ENCODE measurements at places on chromosomes 7 and 10.
A peak's percentile ranks its signal among the peaks of the same experiment; 100 is the strongest.

GRCh38 chr7:21192657-21193056 is 235.2 kb upstream of the SP4 start:
- DNase-seq: no peak

- no peak for DNase-seq
Measured at GRCh38 chr10:107631876-107632275, 467.4 kb upstream of the SORCS1 start.

DNA sequence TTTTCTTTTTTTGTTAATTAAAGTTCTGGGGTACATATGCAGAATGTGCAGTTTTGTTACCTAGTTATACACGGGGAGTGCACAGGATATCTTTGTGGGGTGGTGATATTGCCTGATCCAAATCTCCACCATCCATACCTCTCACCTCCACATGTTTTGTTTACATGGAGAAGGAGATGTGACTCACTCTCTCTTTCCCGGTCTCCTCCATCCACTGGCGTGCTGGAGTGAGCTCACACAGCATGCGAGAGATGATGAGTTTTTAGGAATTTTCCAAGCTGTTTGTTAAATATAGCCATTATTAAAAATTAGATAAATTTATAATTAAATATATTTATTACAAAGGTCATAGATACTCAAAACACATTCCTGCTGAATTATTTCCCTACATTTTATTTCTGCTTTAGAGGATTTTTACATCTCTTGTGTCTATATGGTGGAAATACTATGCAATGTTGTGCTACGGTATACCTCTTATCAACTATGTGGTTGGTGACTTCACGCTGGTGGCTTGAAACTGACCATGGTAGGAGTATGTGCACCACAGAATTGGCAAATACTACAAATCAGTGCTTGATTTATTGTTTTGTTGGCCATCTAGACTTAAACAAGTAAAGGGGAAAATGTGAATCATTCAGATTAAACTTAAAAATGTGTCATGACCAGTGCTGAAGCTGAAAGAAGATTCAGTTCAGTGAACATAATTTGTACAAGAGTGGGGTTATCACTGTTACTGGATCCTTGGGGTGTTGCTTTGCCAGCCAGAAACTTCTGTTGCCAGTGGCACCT is 107.9 kb upstream of the FAM180A start:
- no peak for DNase-seq

- DNase-seq: no peak
Measured at GRCh38 chr7:94431176-94431575, 36.5 kb downstream of the COL1A2 start.

- DNase-seq: no peak
Measured at GRCh38 chr10:83229991-83230390, 909.3 kb upstream of the GHITM start.

DNA sequence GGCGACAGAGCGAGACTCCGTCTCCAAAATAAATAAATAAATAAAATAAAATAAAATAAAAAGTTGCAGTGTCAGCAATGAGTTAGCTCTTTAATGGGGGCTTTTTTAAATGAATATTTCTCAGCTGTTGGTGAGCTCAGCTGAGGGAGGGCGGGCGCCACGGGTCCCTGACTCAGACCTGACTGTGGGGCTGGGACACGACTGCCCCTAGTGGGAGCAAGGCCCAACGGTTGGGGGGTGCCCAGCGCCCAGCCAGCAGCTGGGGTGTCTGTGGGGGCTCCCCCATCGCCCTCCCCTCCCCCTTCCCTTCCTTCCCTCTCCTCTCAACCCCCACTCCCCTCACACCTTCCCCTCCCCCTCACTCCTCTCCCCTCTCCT is 46.6 kb downstream of the PWWP2B start:
- DNase-seq: peak; percentile 44

DNA sequence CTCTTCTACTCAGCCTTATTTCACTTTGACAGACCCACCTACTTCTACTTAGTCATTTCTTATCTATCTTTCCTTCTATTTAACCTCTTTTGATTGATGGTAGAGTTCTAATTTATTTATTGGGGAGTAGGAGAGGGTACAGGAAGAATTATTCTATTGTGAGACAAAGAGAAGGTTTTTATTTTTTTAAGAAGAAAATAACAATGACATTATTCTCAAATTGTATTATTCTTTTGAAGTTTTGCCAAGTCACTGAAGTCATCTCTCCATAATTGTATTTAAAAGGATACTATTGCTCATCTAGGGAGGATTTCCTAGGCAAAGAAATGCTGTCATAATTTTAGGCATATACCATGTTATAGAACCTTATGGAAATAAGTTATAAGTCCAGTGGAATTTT is 52.7 kb downstream of the ITGB8 start:
- DNase-seq: no peak

DNA sequence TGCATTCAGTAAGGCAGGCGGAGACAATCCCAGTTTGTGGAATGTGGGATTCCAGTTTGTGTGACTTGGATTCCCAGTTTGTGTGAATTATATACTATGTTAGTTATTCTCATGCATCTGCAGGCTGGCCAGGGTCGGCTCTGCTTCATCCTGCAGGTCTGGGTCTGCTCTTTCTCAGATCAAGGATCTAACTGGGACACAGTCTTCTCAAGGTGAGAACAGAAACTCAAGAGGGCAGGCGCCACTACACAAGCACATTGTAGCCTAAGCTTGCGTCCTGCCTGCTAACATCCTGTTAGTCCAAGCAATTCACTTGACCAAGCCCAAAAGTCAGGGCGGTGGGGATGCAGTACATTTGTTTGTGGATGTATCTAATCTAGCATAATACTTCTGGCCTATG is 131.1 kb downstream of the SNX10 start:
- no peak for DNase-seq

- DNase-seq: no peak
Measured at GRCh38 chr7:23443974-23444373, 26.3 kb downstream of the IGF2BP3 start.

- DNase-seq: peak; percentile 46
Measured at GRCh38 chr7:77393261-77393660, 22.9 kb downstream of the GSAP start.

DNA sequence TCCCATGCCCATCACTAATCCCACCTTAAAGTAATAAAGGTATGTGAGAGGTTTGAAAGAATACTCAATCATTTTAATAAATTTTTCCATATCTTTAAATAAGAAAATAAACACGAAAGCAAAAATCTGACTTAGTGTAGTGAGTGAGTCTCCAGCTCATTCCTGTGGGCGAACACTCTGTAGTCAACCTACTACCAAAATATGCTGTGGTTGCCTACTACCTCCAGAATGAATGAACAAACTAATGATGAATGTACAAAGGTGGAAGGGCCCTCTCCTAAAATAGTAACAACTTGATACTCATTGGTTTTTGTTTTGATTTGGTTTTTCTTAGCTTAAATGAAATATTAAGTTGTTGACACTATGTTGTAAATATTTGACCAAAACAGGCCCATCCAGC is 195.5 kb upstream of the HPS1 start:
- no peak for DNase-seq

DNA sequence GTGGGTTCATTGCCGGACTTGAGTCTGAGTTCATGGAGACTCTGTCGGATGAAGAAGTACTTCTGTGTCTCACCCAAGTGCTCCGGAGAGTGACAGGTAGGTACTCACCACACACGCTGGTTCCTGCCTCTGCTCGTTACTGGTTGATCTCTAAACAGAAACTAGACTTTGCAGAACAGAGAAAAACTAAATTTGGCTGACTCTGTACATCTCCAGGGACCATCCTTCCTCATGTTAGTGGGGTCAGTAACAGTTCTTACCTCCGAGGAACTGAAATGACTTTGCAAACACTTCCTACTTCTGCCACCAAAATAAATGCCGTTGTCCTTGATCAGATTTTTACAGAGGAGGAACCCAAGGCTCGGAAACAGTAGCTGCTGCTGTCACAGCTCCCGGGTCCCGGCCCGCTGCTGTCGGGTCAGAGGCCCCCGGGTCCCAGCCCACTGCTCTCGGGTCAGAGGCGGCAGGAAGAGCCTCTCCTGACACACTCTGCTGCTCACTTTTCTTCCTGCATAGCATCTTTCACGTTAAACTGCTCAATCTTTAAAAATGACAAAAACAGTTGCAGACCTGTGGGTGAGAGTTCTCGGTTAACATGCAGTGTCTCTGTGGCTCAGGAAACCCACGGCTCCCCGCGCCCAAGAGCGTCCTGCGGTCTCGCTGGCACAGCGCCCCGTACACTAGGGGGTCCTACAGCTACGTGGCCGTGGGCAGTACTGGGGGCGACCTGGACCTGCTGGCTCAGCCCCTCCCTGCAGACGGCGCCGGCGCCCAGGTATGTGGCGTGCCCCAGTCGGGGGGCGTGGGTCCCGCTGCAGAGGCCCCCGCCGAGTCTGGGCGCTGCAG is 4.8 kb upstream of the MTG1 start:
- DNase-seq: no peak

DNA sequence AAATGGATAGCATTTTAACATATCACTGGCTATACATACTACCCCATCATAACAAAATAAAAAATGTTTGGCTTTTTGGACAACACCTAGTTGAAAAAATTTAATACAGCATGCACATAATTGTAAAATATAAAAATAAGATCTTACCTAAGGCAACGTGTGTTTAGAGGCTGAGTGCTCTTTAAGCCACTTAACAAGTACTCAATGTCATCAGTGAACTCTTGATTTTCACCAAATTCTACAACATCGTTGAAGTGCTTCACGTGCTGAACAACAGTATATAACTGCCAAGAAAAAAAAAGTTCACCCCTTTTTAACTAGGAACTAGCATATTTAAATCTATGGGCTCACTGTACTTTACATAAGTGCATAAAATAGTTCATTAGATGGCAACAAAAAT is 49.5 kb downstream of the WAPL start:
- DNase-seq: no peak

DNA sequence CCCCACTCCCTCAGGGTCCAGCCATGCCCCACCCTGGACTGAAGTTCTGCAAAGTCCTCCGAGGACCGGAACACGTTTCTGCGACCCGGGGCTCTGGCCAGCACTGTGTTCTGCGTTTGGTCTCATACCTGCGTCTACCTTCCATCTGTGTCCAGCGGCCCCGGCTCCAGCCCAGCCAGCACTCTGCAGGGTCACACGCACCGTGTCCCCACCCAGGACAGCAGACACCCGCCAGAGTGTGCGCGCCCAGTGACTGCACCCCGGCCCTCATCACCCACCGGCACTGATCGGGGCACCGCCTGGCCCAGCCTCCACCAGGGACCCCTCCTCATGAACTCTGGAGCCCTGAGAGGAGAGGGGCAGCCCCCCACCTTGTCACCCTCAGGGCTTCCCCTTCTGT is 20.3 kb downstream of the SLC29A4 start:
- no peak for DNase-seq

DNA sequence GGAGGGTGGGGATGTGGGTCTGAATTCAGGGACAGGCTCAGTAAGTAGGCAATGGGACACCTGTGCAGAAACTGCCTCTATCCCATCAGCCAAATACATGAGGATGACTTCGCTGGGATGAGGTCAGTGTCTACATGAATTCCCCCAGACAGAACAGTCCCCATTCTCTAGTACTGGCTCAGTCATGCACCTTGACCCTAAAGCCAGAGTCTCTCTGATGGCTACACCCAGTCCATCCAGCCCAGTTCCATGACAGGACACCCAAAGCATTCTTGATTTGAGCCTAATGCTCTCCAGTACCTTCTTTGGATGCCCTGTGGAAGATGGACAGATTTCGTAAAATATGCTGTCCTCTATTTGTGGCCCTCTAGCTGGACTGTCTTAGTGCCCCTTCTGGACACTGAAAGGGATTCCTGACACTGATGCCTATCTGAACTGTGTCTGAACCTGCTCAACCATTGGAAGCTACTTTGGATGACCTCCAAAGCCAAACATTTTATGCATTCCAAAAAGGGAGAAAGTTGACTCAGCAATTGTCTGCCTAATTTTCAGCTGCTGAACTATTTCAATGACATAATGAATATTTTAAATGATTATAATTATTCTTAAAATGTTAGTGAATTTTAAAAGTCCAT is 14.6 kb downstream of the SFRP4 start:
- DNase-seq: no peak

DNA sequence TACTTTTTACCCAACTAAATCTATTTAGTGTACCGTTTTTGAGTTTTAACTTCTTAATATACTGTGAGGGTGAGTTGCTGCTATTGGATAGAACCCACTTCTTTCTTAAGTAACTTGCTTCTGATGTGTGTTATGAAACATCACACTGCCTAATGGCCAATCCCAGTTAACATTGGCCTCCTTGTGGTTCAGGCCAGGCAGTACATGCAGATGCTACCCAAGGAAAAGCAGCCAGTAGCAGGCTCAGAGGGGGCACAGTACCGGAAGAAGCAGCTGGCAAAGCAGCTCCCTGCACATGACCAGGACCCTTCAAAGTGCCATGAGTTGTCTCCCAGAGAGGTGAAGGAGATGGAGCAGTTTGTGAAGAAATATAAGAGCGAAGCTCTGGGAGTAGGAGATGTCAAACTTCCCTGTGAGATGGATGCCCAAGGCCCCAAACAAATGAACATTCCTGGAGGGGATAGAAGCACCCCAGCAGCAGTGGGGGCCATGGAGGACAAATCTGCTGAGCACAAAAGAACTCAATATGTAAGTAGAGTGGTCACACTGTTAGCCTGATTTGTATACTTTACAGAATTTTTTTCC is 39.7 kb downstream of the TES start:
- no peak for DNase-seq

DNA sequence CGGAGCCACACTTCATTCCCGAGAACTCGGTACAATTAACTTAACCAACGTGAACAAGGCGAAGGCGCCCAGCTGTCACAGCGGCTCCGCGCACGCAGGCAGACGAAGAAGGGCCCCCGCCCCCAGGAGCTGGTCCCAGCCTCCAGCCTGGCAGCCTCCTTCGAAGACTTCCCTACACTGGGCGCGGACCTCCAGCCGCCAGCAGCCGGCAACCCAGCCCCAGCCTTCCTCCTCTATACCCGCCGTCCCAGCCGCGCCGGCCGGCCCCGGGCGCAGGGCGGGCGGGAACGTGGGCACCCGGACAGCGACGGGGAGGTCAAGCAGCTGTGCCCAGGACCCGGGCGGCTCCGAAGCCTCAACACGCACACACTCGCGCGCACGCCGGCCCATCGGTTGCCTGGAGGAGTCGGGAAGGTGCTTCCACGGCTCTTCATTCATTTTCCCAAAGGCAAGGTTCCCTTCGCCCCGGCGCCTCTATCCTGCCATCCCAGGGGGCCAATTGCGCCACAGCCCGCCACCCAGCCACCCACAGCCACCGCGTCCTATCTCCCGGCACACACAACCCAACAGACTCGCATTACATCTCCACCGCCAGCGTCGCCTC is 1.6 kb downstream of the CHST15 start:
- no peak for DNase-seq

DNA sequence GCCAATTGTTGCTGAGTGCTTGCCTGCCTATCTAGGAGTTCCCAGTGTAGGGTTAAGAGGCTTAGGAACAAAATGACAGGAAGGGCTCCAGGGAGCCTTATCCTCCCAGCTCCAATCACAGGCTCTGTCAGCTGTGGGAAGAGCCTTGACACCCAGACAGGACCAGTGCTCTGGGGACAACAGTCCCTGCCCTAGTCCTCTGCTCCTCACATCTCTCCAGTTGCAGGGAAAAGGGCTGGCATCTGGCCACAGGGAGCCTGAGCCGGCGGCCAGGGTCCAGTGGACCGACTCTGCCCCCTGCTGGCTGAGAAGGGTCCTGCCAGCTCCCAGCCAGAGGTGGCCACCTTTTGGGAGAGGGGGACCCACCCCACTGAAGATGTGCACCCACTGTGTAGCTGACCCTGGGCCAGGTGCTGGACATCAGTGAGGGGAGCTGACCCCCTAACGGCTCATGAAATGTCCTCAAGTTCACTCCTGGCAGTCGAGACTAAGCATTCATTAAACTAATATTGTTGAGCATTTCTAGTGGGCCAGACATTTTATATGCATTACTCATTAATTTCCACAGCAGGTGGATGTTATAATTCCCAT is 17.6 kb downstream of the DNAJB12 start:
- no peak for DNase-seq

Data from stimulated activated CD4-positive, alpha-beta T cell treated with anti-CD3 and anti-CD28 coated beads, Interleukin-1b, Interleukin-23, amount 100 ng/mL, for 24 hours (primary cell).